NCI-H2081 (cell line): ENCODE measurements at places on chromosomes 6 and 20.
A peak's percentile ranks its signal among the peaks of the same experiment; 100 is the strongest.

DNA sequence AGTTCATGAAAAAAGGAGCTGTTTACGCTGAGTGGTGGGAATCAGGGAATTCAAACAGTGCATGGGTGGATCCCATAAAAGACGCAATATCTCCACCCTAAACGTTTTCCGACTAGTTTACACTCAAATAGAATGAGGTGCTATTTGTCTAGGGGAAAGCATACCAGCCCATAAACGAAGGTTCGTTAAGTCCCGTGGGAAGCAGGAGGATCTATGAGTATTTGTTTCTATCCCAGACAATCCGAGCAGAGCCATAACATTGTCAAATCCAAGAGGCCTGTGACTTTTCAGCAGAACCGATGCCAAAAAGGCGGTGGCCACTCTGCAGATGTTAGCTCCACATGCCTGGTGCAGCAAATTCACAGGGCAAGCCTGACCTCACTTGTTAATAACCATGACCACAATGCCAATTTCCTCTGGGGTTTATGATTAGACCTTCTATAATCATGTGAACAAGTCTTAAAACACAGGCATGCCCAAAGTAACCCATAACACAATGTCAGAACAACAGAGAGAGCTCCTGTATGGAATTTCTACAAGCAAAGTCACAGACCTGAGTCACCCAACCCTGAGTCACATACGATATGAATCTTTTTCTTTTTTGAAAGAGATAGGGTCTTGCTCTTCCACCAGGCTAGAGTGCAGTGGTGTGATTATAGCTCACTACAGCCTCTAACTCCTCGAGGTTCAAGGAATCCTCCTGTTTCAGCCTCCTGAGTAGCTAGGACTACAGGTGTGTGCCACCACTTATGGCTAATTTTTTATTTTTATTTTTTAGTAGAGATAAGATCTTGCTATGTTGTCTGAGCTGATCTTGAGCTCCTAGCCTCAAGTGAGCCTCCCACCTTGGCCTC lies 123.3 kb downstream of the KIF13A start:
- DNase-seq, result no peak

GRCh38 chr6:109482905-109483734 lies at the start of gene ZBTB24:
ZBTB24 (minus strand) TSS chr6:109483219; CDS start chr6:109482026, 1,193 bp downstream.
- DNase-seq, result peak; percentile 64

DNA sequence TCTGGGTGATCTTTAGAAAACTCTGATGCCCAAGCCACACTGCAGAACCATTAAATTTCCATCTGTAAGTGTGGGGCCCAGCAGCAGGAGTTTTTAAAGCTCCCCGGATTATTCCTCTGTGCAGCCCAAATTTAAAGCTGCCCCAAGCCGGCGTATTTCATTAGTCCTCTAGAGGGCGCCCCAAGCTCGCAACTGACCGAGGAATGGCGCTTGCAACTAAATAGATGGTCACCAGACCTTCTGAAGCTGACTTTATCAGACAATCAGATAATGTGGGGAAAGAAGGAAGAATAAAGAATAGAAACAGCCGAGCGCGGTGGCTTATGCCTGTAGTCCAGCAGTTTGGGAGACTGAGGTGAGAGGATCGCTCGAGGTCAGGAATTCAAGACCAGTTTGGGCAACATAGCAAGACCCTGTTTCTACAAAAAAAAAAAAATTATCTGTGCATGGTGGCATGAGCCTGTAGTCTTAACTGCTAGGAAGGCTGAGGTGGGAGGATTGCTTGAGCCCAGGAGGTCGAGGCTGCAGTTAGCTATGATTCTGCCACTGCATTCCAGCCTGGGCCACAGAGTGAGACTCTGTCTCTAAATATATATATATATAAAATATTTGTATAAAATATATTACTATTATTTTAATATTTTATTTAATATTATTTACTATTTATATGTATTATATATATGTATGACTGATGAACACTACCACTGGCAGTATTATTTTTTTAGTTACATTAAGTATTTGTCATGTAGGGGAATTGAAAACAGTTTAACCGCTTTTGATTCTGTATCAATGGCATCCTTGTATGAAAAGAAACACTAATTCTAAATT lies 56.0 kb downstream of the OTOR start:
- peak; percentile 61 for DNase-seq

GRCh38 chr6:134074151-134075055 lies 22.0 kb upstream of the SLC2A12 start:
- peak; percentile 89 for DNase-seq

DNA sequence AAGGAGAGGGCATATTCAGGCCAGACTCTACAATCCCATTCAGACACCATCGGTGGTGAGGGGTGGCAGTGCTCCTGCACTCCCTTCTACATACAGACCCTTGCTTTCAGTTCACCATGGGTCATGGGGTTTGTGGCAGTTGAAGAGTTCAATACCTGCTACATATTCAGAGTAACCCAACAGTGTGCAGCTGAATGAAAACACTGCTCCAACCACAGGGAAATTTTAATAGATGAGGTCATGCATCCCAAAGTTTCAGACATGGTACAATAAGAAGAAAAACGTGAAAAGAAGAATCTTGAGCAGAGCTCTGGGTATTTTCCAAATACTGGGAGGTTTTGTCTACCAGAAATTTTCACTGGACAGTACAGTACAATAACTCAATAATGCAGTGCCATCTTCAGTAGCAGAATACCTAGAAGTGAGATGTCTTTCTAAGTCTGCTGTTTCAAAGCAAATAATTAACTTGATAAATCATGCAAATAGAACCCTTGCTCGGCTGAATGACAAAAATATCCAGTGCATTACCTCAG lies 162.1 kb downstream of the PTPRK start:
- no peak for DNase-seq

- no peak for DNase-seq
Measured at GRCh38 chr6:100891079-100891478, 9.9 kb upstream of the ASCC3 start.

DNA sequence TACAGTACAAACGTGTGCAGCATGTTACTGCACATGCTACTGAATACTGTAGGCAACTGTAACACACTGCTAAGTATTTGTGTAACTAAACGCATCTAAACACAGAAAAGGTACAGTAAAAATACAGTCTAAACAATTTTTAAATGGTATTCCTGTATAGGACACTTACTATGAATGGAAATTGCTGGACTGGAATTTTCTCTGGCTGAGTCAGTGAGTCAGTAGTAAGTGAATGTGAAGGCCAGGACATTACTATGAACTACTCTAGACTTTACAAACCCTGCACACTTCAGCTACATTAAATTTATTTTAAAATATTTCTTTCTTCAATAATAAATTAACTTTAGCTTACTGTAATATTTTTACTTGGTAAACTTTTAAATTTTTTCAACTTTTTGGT lies 225.0 kb upstream of the TENT5A start:
- no peak for DNase-seq

- DNase-seq, result no peak
Measured at GRCh38 chr20:36219671-36220220, 16.5 kb upstream of the AAR2 start.

- peak; percentile 15 for DNase-seq
Measured at GRCh38 chr6:111605100-111605751, 452 bp downstream of the TRAF3IP2 start.

DNA sequence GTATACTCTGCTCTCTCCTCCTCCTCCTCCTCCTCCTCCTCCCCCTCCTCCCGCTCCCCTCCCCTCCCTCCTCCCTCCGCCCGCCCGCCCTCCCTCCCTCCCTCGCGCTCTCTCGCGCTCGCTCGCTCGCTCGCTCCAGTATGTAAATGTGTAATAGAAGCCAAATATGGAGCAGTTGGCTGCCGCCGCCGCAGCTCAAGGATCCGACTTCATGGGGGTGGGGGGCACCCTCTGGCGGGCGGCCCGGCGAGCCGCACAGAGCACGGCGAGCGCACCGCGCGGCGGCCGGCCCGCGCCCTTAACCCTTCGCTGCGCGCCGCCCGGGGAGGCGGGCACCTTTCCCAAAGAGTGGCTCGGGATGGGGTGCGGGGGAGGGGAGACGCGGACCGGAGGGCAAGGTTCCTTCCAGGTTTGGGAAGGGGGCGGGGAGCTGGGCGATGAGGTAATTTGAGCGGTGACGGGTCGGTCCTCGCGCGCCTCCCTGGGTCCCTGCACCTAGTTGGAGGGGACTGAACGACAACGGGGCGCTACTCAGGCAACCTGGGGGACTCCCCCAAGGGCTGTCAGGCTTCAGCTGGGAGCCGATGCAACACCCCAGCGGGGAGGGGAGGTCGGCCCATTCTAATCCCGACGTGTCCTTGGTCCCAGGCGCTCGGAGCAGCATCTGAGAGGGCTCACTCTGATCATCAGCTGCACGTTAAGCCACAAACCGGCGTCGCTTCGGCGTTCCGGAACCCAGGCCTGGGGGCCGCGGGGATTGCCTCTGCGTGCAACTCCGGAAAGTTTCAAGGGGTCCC lies 409 bp upstream of the ATXN1 start:
- DNase-seq, result peak; percentile 68

DNA sequence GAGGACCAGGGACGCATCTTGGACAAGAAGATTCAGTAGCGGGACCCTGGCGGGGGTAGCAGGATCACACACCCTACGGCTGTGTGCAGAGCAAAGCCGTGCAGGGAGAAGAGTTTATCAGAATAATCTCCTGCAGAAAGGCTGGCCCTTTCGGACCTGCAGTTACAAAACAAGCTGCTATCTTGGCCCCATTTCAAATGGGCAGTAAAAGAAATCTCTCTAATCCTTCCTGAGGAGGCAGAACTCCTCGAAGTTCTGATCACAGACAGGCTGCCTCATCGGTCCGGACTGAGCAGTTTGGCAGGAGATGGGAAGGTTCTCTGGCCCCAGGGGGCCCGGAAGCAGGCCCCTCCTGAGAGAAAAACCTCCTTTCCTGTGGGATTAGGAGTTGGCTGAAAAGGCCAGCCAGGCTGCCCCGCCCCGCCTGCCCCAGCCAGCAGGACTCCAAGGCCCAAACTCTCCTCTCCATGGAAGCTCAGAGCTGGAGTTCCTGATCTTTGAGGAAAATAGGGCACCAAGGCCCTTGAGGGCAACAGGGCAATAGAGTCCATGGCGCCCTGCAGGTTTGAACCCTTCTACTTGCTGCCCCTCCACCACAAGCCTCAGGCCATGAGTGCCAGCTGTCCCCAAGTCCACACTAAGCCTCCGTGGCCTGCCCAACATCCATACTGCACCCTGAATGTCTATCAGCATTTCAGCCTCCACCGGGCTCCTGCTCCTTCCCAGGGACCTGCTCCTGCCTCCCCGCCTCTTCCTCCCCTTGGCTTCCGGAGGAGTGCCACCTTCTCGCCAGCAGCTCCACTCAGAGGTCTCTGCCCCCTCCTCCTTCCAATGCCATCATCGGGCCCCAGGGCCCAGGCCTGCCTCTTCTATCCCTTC lies 141.3 kb downstream of the PREX1 start:
- DNase-seq, result no peak

- no peak for DNase-seq
Measured at GRCh38 chr6:159727717-159728445, 575 bp downstream of the WTAP start.

DNA sequence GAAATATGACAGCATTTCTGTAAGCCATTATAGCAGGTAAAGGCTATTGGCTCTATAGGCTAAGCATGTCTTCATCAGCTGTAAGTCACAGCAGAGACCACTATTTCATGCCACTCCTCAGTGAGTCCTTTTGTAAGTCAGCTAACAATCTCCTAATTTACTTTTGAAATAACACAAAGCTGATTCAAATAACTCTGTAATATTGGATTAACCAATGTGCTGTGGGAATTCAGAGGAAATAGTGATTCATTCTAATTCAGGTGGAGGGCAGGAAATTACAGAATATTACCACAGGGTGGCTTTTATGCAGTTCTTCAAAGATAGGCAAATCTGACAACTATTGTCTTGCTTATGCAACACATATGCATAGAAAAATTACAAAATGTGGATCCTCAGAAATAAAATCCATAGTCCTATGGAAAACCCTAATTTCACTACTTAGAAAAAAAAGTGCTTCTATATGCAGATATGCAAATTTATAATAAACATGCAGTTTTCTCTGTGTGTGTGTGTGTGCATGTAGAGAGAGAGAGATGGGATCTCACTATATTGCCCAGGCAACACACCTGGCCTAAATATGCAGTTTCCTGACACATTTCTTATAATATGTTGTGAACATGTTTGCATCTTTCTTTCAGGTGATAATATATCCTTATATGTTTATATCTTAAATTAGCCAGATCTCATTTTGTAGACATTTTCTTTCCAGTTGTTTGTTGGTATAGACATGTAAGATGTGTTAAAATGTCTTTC lies 4.8 kb upstream of the SMIM28 start:
- no peak for DNase-seq

GRCh38 chr20:24488064-24488799 lies 18.8 kb downstream of the SYNDIG1 start:
- DNase-seq, result no peak

GRCh38 chr20:34201531-34201930 lies 39.7 kb upstream of the ASIP start:
- DNase-seq, result no peak

- DNase-seq, result no peak
Measured at GRCh38 chr6:84771125-84771755, 6.8 kb upstream of the TBX18 start.

- DNase-seq, result no peak
Measured at GRCh38 chr6:125537090-125537489, 212.3 kb upstream of the HEY2 start.

GRCh38 chr6:15551798-15552197 lies 111.0 kb downstream of the DTNBP1 start:
- peak; percentile 73 for DNase-seq

DNA sequence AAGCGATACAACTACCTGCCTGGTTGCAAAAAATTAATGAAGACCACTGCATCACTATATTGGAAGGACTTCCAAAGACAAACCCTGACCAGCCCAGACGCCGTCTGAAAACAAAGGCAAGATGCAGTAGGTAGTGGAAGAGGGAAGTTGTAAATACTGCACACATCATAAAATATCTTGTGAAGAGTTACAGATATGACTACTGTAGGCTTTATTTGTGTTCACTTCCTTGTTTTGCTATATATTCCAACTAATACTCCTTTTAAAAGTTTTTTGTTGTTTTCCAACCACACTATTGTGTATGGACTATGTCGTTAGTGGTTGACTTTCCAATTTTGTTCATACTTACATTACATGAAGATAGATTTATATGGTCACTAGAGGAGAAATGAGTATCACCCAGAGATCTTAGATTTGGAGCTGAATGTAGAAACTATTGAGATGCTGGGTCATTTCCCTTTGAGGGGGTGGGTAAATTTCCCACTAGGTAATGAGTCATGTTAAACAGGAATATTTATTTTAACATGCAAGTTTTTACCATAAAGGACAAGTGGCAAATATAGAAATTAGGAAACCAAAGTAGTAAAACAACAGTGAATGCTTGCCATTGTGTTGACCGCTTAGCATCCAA lies 16.6 kb upstream of the TXLNB start:
- no peak for DNase-seq

- DNase-seq, result no peak
Measured at GRCh38 chr20:1330075-1330830, 1.3 kb upstream of the SDCBP2 start.
